Smooth muscle cell of the brain vasculature (primary cell): ENCODE measurements at places on chromosomes 12 and 14.

- DNase-seq, result no peak
These were observed 4.7 kb downstream of the VSIG10 start for GRCh38 chr12:118098911-118099671.

GRCh38 chr14:65373671-65374039 lies 38.9 kb upstream of the FUT8 start:
- DNase-seq, result no peak

DNA sequence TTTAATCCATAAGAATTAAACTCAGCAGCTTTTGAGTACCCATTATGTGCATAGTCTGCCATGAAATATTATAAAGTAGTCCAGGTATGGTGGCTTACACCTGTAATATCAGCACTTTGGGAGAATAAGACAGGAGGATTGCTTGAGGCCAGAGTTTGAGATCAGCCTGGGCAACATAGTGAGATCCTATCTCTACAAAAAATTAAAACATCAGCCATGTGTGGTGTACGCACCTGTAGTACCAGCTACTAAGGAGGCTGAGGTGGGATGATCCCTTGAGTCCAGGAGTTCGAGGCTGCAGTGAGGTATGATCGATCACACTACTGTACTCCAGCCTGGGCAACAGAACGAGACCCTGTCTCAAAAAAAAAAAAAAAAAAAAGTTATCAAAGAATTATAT lies 15.3 kb downstream of the MARK3 start:
- DNase-seq, result no peak

DNA sequence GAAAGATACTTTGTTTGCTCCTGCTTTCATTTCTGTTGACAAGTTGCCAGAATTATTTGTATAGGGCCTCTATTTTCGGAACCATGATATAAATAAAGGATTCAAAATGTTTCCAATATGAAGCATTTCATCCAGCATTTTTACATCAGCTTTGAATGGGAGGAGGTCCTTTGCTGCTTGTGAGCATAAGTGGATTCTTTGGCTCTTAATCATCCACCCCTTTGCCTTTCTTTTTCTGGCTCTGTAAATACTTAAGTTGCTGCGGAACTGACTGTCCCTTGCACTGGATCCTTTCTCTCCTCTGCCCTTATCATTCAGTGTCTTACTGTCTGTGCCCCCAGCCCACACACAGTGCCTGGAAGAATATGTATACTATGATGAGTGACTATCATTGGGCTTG lies 357.3 kb upstream of the RGS6 start:
- DNase-seq, result no peak

DNA sequence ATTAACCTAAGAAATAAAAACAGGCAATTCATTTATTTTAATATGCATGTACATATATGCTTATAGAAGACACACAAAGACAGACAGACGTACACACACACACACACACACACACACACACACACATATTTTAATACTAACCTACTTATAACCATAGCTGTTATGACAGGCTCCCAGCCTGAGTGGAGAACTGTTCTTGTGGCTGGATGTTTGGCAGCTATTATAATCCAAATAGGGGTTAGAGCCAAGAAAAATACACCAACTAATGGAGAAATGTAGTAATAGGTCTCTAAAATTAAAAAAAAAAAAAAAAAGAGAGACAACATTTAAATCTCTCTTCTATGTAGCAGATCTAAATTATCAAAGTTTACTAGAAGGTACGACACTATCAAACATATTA lies 91.8 kb downstream of the SLC41A2 start:
- DNase-seq, result peak; percentile 35

DNA sequence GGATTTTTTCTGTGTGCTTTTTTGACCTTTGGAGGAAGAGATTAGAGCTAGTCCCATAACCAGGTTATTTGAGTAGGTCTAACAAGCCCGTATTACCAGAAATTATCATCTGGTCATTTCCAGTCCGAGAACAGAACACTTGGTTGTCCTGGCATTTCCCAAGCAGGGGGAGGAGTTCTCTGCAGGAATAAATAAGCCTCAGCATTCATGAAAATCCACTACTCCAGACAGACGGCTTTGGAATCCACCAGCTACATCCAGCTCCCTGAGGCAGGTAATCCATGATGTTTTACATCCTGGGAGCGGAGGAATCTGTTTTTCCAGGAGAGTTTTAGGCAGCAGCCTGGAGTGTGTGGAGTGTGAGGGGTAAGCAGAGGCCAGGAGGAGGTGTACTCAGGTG lies at the start of gene SERPINA3:
Gene SERPINA3, plus strand, starts transcription at position 218 of the 400 bp plus-strand sequence. CDS start 2,051 bp downstream, outside the sequence.
- no peak for DNase-seq
